ENCODE measurements at places on chromosomes 7 and 10.
A peak's percentile ranks its signal among the peaks of the same experiment; 100 is the strongest.

- no peak for DNase-seq
Observed at GRCh38 chr7:83414947-83415346, 234.0 kb downstream of the SEMA3E start.

GRCh38 chr10:57817741-57818140 lies 450.0 kb downstream of the IPMK start:
- DNase-seq, result no peak

DNA sequence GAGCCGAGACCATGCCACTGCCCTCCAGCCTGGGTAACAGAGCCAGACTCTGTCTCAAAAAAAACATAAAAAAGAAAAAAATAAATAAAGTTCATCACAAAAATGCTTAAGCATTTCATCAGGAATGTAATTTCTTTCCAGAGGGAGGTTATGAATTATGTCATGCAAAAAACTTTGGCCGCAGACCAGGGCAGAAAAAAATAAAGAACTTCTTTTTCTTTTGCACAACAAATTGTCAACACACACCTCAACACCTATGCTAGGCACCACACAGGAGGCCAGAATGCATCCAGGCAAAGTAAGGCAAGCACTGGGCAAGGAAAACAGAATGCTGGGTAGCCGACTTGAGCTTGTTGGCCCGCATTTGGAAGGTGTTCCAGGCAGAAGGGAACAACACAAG lies 3.9 kb downstream of the C10orf62 start:
- no peak for DNase-seq

DNA sequence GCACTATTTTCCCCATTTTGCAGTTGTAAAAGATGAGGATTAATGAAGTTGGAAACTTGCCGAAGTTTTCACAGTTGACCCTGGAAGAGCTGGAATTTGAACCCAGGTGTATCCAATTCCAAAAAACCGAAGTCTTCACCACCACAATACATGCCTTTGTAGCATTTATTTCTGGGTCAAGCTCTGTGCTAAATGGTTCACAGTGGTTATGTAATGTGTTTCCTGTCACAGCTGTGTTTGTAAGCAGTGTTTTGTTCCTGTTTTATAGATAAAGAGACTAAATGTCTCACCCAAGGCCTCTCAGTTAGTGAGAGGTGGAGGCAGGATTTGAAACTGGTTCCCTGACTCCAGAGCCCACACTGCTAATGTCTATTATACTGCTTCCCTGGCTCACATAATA lies 17.6 kb downstream of the SFTPA2 start:
- DNase-seq, result no peak

- no peak for DNase-seq
Observed at GRCh38 chr7:28779954-28780353, 178.2 kb downstream of the TRIL start.

- no peak for DNase-seq
Observed at GRCh38 chr7:129969881-129970446, 17.2 kb upstream of the UBE2H start.

DNA sequence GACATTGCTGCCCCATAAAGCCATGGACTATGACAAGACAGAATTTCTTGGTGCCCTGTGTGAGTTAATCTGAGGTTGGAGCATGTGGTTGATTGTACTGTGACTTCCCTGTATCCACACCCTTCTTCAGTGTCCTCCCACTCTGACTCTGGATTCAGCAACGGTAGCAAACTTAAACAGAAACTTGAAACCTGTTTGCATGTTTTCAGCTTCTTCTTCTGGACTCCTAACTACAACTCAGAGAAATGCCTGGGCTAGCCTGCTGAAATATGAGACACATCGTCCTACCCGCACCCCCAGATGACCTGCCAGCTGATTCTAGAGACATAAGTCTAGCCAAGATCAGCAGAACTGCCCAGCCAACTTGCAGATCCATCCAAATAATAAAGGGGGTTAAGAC lies 78.4 kb downstream of the IPMK start:
- DNase-seq, result no peak

DNA sequence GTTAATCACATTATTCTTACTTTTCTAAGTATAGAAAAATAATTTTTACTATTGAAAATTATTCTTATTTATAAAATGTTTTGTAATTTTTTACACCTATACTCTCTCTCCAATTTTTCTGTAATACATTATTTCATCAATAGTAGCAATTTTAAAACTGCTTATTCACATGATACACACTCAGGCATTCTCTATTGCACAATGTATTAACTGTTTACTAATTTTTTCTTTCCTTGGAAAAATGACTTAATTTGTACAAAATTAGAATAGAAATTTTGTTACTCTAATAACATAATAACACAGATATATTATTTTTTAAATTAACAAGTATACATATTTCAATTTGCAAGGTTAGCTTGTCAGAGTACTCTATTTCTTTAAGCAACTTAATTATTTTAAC lies 92.9 kb upstream of the PRKG1 start:
- no peak for DNase-seq

GRCh38 chr7:148722340-148723165 lies 23.9 kb downstream of the CUL1 start:
- no peak for DNase-seq

DNA sequence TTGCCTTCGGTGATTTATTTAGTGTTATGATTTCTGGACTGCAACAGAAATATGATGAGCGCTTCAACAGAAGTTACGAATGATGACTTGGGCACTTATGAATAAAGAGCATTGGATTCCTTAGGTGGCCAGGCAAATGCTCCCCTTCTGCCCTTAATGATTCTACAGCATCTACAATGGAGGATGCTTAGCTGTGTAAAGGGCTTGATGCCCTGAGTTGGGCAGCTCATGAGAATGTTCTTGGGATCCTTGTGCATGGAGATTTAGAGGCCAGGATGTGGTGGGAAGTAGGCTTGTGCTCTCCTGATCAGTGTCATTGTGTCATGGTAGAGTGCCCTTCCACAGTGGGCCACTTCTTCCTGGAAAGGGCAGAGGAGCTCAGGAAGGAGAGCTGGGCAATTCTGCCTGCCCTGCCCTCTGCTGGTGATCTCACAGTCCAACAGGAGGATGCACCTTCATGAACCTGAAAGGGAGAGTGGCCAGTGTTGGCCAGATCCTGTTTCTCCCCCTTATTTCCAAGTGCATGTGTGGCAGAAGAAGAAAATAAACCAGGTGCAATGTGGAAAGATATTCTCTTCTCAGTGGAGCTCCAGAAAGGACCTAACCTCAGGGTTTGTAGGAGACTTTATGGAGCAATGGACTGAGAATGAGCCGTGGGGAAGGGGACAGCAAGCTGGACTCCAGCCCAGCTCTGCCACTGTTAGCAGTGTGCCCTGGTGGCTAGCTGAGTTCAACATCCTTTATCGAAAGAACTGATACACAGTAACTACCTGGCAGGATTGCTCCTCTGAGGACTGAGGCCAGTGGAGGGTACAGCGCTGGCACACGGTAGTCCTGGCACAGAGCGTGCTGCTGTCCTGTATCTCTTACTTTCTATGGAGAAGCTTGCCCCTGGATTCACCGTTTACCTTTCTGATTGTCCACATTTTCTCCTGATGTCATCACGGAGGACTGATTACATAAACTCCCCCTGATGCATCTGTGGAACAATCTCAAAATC lies 182.9 kb downstream of the BMPER start:
- DNase-seq, result no peak

GRCh38 chr7:25775999-25776743 lies 375.8 kb upstream of the NFE2L3 start:
- no peak for DNase-seq

DNA sequence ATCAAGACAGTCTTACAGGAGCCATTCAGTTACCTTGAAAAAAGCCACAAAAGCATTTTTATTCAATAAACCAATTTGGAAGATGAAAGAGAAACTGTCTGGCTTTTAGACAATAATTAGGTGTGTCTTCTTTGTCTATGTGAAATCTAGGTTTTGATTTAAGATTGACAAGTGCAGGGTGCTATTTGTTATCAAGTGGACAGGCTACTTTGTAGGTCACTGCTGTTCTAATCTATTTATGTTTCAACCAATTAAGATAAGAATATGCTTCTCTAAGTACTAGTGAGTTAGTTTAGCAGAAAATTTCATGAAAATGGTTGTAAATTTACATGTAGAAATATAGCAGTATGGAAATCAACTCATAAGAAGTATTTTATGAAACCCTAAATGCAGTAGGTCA lies 177.5 kb downstream of the CACNA2D1 start:
- no peak for DNase-seq

DNA sequence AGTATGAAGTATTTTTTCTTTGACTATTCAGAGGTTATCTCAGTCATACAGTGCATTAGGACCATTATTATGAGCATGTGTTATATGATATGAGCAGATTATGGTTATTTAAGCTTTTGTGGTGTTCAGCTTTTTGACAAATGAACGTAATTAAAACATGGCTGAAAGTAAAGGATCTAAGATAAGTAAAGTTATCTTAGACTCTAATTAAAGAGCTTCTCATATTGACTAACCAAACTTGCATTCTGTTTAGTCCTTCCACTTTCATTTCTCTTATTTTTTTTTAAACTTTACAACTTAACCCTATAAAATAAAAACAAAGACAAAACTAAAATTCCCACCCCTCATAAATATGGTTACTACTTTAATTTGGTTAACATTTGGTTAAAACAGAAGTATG lies 6.9 kb upstream of the GPR85 start:
- DNase-seq, result no peak

- DNase-seq, result peak; percentile 95
Observed at GRCh38 chr10:101031128-101031795, at the start of the genes PDZD7 and SFXN3. TSS of gene PDZD7 (minus strand) at chr10:101031129. CDS start at chr10:101030219, 910 bp downstream. TSS of gene SFXN3 (plus strand) at chr10:101031234. CDS start at chr10:101034695, 3,461 bp downstream.

DNA sequence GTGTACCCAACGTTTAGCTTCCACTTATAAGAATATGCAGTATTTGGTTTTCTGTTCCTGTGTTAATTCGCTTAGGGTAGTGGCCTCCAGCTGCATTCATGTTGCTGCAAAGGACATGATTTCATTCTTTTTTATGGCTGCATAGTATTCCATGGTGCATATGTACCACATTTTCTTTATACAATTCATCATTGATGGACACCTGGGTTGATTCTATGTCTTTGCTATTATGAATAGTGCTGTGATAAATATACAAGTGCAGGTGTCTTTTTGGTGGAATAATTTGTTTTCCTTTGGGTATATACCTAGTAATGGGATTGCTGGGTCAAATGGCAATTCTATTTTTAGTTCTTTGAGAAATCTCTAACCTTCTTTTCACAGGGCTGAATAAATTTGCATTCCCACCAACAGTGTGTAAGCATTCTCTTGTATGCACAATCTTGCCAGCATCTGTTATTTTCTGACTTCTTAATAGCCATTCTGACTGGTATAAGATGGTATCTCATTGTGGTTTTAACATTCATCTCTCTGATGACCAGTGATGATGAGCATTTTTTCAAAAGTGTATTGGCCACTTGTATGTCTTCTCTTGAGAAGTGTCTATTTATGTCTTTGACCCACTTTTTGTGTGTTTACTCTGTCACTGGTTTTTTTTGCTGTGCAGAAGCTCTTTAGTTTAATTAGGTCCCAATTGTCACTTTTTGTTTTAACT lies 72.5 kb upstream of the CC2D2B start:
- no peak for DNase-seq

DNA sequence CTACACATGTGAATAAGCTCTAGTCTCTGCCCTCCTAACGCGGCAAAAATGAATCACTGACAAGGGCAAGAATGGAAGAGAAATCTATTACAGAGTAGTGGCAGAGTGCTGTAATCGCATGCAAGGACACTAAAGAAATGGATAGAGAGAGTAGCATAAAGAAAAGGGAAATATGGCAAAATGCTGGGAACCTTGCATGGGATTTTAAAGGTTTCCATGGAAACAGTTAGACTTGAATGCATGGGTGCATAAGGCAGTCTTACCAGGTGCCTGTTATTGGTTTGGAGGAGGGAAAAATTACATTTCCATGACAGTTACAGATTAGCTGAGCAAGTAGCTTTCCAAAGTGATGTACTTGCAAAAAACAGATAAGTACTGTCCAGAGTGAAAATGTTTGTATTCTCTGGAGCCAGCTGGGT lies 233.4 kb downstream of the PTN start:
- DNase-seq, result no peak

GRCh38 chr10:34524369-34525091 lies 290.6 kb downstream of the PARD3 start:
- no peak for DNase-seq

GRCh38 chr10:33680036-33680435 lies 345.6 kb upstream of the NRP1 start:
- DNase-seq, result no peak

GRCh38 chr7:24283554-24283896 lies 465 bp upstream of the NPY start:
- no peak for DNase-seq

DNA sequence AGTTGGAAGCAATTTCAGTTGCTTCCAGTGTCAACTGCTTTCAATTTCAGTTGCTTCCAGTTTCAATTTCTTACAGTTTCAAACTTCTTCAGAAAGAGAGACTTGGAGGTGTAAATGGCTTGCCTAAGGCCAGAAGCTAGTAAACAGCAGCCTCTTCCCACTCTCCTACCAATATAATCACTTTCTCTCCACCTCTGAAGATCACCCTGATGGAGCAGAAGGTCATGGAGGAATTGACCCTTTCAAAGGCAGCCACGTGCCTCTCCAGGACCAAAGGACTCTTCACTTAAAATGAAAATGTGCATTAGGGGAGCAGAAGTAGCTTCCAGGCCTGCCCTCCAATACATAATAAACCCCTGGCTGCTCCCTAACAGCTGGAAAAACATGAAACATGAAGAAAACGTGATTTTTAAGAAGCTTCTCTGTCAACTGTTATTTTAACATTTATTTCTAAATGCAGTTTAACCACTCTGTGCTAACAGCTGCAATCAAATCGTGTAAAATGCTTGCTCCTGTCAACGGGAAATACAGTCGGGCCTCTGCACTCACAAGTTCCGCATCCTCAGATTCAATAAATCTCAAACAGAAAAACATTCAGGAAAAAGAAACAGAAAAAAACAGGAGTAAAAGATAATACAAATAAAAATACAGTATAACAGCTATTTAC lies 1020.6 kb downstream of the XPNPEP1 start:
- DNase-seq, result no peak

DNA sequence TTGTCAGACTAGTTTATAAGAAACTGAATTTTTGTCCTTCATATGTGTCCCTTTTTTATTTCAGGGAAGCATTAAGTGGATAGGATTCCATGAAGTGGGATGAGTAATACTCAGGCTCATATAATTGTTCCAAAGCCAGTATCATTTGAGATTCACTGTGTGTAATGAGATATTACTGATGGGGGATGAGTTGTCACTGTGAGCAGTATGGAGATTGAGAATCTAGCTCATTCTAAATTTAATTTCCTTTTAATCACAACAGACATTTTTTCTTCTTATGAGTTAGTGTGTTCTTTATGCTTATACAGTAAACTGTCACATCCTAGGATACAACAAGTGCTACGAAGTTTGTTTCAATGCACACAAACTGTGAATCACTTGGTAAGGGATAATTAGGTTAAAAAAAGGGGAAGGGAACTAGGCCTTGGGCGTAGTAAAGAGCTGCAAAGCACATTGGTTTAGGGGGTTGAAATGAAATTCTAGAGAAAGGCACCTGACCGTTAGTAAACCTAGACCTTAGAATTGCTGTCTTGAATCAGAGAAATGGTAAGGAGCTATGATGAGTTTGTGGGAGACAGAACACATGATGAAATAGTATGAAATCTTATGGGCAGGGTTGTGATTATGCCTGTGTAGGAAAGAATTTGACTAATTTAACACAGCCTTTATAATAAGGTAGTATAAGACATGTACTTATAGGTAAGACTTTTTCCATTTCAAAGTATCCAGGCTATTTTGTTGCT lies 153.4 kb downstream of the MLLT10 start:
- DNase-seq, result no peak
